ENCODE measurements at places on chromosomes 3 and 15. TPM values are rescaled to one million over a fixed set of nuclear protein-coding genes. Genes with fewer than 3 reads are reported as not detected.

Gene CCDC66
- 9.0 TPM for total RNA-seq

DNA sequence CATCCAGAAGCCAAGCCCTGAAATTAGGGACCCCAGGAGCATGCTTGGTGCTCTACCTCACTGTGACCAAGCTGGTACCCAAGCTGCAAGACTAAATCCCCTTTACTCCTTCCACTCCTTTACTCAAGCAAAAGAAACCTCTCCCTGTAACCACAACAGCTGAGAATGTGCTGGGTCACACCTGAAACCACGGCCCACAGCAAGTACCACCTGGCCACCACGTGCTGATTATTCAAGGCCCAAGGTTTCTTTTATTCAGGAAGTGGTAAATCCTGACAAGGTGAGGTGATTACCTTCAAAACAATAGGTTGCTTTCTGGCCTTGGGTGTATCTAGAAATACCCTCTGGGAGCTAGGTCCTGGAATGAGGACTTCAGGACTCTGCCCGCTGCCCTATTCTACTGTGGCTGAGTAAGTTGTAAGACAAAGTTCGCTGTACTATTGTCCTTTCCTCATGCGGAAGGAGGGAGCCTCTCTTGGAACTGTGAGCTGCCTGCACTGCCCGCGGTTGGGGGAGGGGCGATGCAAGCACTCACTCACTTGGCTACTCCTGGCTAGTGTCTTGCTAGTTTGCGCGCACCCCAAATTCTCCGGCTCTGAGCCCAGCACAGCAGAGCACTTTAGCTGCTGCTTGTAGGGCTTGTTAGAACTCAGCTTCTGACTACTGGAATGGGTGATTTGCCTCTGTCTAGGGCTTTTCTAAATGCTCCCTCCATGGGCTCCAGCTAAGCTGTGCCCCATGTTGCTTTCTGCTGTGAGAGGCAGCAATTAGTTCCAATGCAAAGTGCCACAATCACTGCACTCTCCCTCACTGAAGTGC lies 487.1 kb upstream of the CNTN3 start:
- no peak for DNase-seq

DNA sequence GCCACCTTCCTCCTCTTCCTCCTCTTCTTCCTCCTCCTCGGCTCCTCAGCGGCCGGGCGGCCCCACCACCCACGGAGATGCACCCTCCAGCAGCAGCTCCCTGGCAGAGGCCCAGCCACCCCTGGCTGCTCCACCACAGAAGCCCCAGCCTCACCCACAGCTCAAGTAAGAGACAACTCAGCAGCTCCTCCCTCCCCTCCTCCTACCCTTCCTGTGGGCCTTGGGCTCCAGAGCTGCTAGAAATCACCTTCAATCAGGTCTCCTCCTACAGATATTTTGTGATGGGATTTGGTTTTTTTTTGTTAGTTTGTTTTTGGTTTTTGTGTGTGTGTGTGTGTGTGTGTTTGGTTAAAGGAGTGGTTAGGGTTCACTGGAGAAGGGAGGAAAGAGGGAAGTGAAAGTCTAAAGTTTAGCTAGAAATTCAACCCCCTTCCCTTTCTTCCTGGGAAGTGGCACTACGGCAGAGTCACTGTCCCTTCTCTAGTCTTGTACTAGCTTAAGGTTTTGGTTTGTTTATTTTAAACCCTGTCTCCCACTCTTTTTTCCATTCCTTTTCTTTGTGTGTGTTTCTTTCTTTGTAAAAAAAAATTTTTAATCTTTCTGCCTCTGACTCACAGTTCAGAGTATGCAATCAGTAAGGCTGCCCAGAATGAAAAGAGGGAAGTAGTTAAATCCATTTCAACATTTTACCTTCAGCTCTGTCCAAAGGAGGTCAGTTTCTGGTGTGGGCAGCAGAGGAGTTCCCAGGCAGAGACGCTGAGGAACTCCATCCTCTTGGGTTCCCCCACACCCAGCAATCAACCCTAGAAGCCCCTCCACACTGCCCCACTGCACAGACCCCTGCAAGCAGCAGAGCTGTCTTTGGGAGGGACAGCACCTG lies 29.0 kb upstream of the TIMP4 start:
- DNase-seq: peak; percentile 39

- DNase-seq: no peak
Observed at GRCh38 chr3:143627336-143627735, 220.9 kb downstream of the SLC9A9 start.

- peak; percentile 25 for DNase-seq
Observed at GRCh38 chr3:15892311-15893227, 94.8 kb upstream of the ANKRD28 start.

- DNase-seq: peak; percentile 8
Observed at GRCh38 chr3:36792342-36792741, 28.0 kb upstream of the DCLK3 start.

GRCh38 chr3:41701191-41701698 lies 260.7 kb downstream of the ULK4 start:
- no peak for DNase-seq

DNA sequence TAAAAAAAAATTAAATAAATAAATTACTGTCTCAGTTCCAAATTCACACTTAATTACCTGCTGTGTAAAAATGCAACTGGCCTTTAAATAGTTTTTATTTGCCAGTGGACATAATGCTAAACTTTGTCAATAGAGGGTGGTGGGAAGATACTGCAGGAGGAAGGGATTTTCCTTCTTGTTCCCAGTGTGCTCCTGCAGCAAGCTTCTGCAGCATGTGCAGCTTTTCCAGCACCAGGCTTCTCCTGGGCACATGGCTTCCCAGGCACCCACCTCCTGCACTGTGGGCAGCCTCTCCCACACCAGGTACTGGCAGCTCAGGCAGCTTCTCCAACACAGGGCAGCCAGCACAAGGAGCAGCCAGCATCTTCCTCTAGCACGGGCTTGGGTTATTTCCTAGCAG lies 29.6 kb upstream of the BBX start:
- no peak for DNase-seq

All from HFFc6 (cell line).